NCI-H2029 treated with DMSO at 0.1 percent for 48 hours (cell line): ENCODE measurements at places on chromosomes 16 and 17.

GRCh38 chr17:10247810-10248209 is 49.4 kb upstream of the GAS7 start:
- no peak for DNase-seq

GRCh38 chr17:71741836-71742235 is 379.0 kb upstream of the SOX9 start:
- no peak for DNase-seq

DNA sequence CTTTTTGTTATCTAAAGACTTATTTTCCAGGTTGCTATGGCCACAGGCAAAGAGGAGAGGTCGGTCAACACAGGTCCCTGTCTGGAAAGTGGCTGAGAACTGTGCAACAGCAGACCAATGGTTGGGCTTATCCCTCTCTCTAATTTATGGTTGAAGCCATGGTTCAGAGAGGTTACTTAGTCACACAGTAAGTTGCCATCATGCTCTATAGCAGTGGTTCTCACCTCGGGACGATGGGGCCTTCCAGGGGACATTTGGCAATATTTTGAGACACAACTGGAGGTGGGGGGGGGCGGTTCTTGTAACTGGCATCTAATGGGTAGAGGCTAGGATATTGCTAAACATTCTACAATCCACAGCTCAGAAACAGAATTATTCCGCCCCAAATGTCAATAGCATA is 842 bp upstream of the LDAF1 start:
- no peak for DNase-seq

GRCh38 chr16:65658787-65659220 is 536.9 kb upstream of the CDH11 start:
- DNase-seq: no peak

DNA sequence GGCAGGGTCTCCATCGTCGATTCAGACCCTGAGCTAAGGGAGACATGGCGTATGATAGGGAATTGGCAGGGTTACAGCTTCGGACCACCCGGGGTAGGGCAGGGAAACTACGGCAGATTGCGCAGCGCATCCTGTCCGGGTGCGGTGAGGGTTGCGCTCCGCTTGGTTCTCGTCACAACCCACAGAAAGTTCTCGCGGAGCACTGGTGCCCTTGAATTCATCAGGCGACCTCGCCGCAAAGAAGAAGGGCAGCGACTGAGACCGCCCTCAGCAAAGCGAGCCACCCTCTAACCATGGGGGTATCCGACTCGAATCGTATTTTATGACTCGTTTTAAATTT is 1.2 kb downstream of the HS3ST3B1 start:
- no peak for DNase-seq

GRCh38 chr17:47304186-47304585 is 19.6 kb upstream of the EFCAB13 start:
- no peak for DNase-seq

DNA sequence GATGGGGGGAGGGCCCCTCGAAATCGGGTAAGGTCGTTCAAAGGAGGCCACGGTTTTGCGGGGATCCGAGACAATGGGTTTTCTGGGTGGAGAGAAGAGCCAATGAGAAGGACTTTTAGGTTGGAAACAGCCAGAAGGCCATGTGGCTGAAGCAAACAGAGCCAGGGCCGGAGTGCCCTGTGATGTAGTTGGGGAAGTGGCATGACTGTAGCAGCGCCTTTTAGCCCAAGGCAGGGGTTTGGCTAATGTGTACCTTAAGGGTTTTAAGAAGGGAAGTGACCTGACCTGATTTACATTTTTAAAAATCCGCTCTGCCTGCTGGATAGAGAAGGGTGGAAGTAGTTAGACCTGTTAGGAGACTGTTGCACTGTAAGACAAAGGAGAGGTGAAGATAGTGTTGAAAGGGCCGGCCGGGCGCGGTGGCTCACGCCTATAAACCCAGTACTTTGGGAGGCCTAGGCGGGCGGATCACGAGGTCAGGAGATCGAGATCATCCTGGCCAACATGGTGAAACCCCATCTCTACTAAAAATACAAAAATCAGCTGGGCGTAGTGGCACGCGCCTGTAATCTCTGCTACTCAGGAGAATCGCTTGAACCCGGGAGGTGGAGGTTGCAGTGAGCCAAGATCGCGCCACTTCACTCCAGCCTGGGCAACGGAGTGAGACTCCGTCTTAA is 1.0 kb downstream of the LYRM1 start:
- peak; percentile 25 for DNase-seq

DNA sequence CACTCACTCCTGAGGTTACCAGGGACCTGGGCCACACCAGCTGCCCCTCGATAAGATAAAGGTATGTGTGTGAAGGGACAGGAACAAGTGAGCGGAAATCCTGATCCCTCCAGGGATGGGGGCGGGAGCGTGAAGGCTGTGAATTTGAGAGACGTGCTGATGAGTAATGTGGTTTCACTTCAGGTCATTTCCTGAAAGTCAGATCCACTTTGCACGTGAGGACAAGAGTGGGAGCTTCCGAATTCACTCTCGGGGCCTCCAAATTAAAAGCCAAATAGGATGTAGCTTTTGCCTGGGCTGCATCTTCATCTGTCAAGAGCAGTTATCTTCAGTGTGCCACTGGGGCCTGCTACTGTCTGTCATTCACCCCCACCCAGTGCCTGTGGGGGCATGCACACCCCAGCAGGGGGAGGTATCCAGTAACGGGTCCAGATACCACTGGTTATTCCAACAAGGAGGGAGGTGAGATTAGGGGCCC is 87.4 kb upstream of the LHX1 start:
- DNase-seq: no peak

DNA sequence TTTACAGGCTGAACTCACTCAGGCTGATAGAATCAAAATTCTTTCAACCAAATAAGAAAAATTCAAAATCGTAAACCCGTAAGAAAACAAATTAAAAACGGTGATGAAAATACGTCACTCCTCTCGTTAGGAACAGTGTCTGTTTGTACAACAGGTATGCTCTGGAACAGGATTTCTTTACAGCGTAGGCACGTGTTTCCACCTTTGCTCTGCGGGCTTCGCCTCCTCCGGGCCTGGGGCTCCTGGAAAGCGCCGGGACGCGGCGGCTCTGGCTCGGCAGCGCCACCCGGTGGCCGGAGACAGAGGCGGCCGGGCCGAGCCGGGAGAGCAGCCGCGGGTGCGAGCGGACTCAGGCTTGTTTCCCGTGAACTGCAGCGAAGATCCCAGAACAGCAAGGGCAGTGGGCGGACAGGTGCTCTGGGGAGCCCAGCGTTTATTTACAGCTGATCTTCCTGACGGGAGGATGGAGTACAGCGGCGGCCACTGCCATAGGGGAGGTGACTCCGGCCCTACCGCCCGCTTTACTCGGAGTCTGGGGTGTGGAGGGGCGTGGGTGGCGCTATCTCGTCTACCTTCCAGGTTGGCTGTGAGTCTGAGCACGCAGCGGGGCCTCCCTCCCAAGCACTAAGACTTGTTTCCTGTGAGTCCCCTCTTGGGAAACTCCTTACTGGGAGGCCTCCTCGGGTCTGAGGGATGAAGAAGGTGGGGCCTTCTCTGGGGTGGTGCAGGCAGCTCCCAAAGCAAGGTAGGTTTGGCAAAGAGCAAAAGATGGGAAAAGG is 40.5 kb upstream of the ATP2A3 start:
- DNase-seq: no peak

DNA sequence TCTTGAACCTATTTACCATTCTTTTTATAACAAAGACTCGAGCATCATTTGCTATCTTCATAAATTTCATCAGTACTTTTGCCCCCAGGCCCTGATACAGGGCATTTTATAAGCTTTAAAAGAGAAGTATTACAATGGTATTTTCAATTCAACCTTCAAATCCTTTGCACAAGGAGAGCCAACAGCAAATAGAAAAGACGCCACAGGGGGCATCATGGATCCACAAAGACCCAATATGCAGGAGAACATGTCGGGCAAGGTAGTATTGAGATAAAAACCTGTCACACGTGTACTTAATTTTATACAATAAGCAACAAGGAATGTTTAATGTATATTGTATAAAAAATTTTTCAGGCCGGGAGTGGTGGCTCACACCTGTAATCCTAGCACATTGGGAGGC is 10.2 kb downstream of the MAP3K14 start:
- DNase-seq: no peak

DNA sequence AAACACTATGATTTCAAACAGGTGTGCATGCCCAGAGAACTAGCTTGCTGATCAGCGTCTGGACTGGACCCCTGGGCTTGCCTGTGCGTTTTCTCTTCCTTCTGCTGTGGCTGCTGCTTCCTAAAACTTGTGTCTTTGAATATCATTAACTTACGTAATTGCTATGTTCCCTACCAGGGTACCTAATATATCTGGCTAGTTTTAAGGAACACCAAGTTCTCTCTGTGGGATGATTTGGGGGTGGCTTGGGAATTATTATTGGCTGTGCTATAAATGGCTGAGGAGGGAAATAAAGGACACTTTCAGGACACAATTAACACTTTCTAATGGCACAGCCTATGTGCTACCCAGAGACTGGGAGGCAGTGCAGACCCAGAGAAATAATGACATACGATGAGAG is 606.0 kb upstream of the RBFOX1 start:
- no peak for DNase-seq

- DNase-seq: no peak
These were observed 2.6 kb downstream of the MYL11 start for GRCh38 chr16:30377050-30377811.

GRCh38 chr17:81712468-81713003 is 452 bp downstream of the SLC25A10 start:
- no peak for DNase-seq

DNA sequence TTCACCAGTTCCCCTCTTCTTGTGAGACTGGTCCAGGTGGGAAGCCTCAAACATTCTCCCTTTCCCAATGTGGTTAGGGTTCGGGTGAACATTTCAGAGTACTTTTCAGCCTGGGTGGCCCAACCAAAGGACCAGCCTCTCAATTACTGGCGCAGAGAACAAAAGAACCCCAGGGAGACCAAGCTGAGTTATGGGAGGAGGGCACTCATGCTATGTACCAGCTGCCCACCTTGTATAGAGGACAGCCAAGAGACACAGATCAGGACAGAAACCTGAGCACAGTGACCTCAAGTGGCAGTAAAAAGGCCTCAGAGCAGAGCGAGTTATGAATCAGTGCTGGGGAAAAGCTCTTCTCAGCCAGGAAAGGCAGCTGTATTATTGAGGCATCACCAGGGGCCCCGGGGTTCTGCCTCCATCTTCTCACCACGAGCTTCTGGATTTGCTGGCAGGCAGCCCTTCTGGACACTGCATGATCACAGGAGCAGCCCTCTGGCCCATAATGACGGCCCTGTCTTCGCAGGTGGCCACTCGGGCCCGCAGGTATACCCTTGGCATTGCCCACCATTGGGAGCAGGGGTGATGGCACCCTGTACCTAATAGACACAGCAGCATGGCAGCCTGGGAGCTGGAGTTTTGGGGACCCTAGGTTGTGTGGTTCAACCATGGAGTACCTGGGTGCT is 3.8 kb downstream of the G6PC3 start:
- no peak for DNase-seq
